CD8-positive, alpha-beta T cell (primary cell): ENCODE measurements at places on chromosomes 3 and 15.

DNA sequence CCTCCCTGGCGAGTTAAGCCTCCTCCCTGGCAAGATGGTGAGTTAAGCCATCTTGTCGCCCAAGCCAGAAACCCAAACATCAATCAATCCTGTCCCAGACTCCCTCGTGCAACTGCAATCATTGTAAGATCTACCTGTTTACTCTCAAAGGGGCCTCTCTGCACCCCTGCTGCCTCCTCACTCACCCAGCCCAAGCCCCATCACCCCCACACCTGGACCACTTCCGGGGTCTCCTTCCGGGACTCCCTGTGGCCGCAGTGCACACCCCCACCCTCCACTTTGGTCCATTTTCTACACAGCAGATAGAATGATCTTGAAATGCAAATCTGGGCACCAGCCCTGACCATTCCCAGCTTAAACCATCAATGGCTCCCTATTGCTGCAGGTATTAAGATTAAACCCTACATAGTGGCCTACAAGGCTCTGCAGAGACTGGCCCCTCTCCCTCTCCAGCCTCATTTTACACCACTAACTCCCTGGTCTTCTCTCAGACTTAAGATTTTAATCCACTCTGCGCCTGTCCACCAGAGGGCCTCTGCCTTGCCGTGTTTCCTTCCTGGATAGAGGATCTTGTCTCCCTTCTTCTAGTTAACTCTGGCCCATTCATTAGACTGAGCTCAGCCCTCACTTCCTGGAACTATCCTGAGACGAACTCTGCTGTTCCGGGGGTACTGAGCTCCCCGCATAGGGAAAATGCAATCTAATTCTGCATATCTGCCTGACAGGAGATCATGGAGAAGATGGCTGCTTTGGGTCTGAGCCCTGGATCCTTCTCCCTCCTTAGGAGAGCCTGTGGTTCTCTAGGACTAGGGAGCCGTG is 41.9 kb upstream of the SLC6A1 start:
- no peak for DNase-seq

DNA sequence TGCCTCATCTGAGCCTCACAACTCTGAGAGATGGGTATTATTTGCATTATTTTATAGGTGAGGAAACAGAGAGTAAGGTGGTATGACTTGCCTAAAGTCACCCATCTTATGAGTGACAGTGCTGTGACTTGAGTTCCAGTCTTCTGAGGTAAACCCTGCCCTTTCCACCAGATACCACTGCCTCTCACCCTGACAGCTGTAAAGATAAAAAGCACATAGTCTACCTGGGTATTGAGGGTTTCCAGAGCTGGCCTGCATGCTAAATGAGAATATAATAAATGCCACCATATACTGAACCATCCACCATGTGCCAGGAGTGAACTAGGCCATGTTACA is 25.6 kb downstream of the RASGRP1 start:
- no peak for DNase-seq

- no peak for DNase-seq
Observed at GRCh38 chr15:72179950-72180581, 17.5 kb downstream of the GRAMD2A start.

DNA sequence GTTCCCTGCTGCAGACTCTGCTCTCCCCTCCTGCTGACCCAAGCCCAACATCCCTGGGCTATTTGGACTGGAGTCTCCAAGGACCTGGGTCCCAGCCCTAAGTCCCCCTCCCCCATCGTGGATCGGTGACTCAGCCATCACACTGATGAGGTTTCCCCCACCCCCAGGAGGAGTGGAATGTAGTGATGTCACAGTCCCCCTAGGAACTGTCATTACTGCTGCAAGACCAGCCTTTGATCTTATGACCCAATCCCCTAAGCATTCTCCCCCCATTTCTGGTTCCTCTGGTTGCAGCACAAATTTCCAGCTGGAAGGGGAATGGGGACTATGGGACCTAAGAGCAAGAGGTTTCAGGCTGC is 63.4 kb upstream of the CSPG4 start:
- no peak for DNase-seq

GRCh38 chr15:59873644-59874272 is 130.4 kb upstream of the FOXB1 start:
- DNase-seq: no peak
